NCI-H460 (cell line): ENCODE measurements at places on chromosomes 7 and 10. TPM values are rescaled to one million over a fixed set of nuclear protein-coding genes. Genes with fewer than 3 reads are reported as not detected.
A peak's percentile ranks its signal among the peaks of the same experiment; 100 is the strongest.

The TMEM106B gene
- 159 and 174 TPM in 2 replicates for total RNA-seq

The EBF3 gene
- not detected in 2 replicates for total RNA-seq

DNA sequence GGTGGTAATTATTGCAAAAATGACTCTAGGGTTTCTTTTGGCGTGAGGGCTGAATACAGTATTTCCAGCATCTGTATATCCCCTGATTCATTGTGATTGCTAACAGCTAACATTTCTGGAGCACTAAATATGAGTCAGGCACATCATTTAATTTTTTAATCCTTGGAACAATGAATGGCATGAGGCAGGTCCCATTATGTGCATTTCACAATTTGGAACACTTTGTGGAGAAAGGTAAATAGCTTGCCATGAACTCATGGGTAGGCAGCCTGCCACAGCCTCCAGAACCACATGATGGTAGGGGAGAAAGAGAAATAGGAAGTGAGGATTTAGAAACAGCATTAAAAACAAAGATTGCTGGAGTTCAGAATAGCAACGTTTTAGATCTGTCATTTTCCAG, 1.7 kb downstream of the NPTX2 start:
- DNase-seq: no peak

GRCh38 chr7:12370249-12370648, 33.4 kb downstream of the VWDE start:
- no peak for DNase-seq

GRCh38 chr10:63520500-63521415, at the start of gene REEP3:
Gene REEP3, plus strand, starts transcription at chr10:63521401. Its CDS starts 145 bp downstream, at chr10:63521546.
- peak; percentile 60 for DNase-seq
